HL-60 (cell line): ENCODE measurements at places on chromosomes 16 and 17.

- DNase-seq = no peak
These were observed 49.6 kb downstream of the ANKFY1 start for GRCh38 chr17:4214157-4214556.

DNA sequence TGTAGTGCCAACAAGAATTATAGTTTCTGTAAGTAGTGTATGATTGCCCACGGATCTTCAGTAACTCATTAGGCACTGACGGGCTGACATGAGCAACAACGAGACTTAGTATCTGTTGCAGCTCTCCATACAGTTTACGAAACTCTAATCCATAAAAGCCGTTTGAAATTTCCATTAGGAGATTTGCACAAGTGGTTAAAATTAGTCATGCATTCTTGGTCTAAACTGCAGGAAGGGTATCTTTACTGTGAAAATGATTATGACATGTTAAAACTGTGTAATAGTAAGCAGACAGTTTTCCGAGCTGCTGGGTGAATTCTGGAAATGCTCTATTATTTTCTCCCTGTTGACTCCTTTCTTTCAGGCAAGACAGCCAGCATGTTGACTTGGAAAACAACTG lies 605.0 kb downstream of the WWOX start:
- no peak for DNase-seq

- DNase-seq = no peak
These were observed 112.9 kb downstream of the SEC14L1 start for GRCh38 chr17:77253611-77254051.

- DNase-seq = no peak
These were observed 127.3 kb downstream of the MGAT5B start for GRCh38 chr17:76995387-76996105.

DNA sequence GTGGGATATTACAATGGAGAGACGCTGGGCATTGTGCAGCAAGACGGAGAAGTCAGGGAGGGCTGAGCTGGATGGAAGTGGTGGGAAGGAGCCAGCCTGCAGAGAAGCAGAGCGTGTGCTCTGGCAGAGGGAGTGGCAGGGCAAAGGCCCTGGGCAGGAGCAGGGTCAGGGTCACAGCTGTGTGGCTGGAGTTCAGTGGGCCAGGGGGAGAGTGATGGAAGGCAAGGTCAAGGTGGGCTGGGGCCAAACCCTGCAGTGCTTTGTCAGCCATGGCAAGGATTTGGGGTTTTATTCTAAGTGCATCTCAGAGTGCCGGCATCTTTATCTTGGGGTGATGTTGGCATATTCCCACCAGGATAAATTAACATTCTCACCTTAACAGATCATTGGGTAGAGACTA lies 31.9 kb upstream of the C16orf78 start:
- DNase-seq = no peak
